ENCODE measurements at places on chromosomes 5 and 9.

DNA sequence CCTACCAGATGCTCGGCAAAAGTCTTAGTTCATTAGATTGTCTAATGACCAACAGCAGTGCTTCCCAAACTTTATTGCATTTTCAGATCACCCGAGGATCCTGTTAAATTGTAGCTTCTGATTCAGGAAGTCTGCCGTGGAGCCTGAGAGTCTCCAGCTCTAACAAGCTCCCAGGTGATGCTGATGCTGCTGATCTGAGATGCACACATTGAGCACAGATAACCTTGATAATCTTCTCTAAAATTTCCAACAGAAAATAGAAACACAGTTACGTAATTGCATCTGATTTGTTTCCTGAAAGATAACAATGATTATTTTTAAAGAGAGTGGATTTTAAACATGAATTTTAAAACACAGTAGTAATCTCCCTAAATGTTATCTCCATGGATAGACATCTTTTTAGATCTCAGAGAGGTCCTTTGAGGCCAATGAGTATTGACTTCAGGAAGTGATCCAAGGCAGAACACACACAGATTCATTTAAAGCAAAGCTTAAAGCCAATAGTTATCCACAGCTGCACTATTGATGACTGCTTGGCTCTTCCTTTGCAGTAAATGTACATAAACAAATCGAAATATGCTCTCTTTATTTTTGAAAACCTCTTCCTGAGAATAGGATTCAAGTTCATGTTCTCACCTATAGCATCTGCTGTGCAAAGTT is 122.8 kb upstream of the TNPO1 start:
- DNase-seq, result no peak

- DNase-seq, result no peak
These were observed 4.5 kb downstream of the DUSP1 start for GRCh38 chr5:172766287-172767108.

DNA sequence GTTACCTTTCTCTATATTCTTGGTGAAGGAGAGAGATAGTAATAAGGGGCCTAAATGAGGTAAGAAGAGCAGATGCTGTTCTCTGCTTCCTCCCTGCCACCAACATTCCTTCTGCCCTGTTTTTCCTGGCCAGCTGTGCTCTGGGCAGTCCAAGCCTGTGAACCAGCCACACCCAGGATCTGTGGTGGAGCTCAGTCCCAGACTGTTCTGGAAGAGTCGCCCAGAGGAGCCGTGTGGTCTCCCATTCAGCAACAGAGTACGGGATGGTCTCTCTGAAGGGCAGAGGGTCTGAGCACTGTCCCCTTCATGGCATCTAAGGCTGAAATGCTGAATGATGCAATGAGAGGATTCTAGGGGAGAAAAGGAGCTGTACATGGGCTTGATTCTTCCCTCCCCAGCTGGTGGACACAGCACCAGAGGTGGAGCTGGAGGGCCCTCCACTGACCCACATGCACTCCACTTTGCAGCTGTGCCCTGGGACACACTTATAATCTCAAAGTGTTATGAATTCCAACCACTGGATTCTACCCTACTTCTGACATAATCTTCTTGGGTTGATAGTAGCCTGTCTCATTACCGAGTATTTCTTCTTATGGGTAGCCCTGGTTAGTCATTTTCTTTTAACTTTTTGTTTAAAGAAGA is 70.8 kb upstream of the RPS23 start:
- no peak for DNase-seq

DNA sequence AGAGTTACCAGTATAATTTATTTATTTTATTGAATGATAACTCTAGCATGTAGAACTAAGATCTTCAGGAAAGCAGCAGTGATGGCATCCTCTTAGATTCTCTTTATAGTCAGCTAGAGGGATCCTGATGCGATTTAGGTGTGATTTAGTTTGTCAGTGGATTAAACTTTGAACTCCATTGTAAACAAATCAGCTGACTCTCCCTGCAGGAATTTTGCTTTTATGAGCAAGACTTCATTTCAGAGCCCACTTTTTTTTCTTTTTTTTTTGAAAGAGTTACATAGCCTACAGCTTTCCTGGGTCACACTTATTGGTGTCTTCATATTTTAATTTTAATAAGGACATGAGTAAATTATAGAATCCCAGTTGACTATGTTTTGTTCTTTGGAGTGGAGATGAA is 93.8 kb upstream of the SEMA6A start:
- DNase-seq, result no peak

GRCh38 chr5:35415309-35415708 is 185.0 kb upstream of the PRLR start:
- no peak for DNase-seq

DNA sequence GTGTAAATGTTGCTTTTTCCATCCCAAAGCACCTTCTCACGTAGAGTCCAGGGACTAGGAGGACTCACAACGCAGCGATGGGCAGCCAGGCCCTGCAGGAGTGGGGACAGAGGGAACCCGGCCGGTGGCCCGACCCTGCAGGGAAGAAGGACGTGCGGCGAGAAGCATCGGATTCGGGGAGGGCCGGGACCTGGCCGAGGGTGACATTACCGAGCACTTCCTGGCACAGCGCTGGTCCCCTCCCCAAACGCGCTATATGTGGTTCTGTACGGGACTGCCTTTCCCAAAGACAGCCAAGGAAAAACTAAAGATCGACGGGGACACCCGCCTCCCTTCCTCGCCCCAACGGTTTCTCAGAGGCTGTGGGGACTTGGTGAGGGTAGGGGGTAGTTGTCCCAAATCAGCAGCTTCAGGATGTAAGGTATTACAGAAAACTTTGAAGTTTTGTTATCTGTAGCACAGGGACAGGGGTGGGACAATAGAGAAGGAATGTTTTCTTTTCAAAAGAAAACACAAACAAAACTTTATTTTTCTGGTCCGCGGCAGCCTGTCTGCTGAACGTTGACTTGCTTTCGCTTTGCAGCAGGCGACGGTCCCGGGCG is 887 bp upstream of the MAP3K1 start:
- DNase-seq, result peak; percentile 43

DNA sequence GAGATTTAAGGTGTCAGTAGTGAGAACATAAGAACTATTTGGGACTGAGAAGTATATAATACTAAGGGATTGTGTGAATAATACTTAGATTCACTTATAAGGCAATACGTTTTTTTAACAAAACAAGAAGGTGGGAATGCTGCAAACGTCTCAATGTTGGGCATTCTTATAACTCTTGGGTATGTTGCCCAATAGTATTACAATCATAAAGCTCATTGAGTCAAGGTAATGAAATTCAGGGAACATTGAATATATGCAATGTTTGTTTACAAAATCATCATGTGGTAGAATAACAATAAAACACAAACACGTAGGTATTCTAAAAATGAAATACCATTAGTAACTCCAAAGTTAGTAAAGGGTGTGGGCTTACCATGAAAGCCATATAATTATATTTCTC is 400.7 kb downstream of the KIAA0825 start:
- DNase-seq, result no peak

GRCh38 chr9:114168281-114169028 is 13.1 kb downstream of the COL27A1 start:
- no peak for DNase-seq

GRCh38 chr5:120682851-120683250 is 218.8 kb downstream of the PRR16 start:
- no peak for DNase-seq

DNA sequence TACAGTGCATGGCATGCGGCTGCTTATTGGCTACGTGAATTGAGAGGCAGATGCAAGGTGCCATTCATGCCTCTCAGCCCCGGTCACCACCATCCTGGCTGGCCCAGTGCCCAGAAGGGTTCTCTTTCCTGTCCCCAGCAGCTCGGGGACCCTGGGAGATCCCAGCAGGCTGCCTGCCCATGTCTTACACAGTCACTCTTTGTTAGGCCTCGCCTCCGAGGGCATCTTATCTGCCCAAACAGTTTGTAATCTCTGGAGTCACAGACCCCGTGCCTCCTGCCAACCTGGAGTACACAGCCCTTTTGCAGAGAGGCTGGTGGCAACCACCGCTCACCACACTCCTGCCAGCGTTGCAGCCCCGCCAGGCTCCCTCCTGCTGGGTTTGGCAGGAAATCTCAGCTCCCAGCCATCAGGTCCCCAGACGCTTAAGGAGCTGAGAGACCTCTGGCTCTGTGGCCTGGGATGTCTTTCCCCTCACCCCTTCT is 7.0 kb upstream of the AK1 start:
- no peak for DNase-seq

- peak; percentile 52 for DNase-seq
These were observed 20.4 kb downstream of the ANKS6 start for GRCh38 chr9:98775831-98776441.

GRCh38 chr5:169083394-169084018 is 217.4 kb downstream of the SLIT3 start:
- DNase-seq, result no peak

DNA sequence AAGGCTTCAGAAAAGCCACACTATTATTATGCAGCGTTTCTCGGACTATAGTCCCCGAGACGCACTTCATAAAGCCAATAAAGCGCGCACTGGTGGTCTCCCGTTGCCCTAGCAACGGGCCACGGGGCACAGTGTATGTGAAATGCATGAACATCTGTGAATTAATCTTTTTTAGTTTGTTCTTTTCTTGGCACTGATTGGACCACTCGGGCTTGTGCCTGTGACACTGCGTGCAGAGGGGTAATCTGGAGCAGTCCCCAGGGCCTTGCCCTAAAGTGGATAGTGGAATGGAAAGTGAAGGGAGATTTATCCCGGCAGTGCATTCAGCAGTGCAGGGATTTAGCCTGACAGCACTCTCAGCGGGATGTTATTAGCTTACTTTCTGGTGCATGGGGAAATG is 92.1 kb downstream of the TLE4 start:
- DNase-seq, result no peak

- no peak for DNase-seq
These were observed 12.8 kb downstream of the RALGPS1 start for GRCh38 chr9:126927419-126927818.

DNA sequence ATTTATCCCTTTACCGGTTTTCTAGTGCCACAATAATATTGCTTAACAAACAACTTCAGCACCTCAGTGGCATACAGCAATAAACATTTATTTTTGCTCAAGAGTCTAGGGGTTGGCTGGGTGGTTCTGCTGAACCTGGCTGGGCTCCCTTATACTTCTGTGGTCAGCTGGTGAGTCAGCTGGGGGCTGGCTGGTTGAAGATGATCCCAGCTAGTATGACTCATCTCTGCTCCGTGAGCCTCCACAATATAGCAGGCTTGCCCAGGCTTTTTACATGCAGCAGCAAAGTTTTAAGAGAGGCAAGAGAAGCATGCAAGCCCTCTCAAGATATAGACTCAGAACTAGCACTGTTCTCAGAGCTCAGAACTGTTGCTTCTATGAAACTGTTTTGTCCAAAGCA is 523.5 kb upstream of the CLINT1 start:
- DNase-seq, result peak; percentile 53

- no peak for DNase-seq
These were observed 340.3 kb upstream of the WWC1 start for GRCh38 chr5:167951116-167951515.

DNA sequence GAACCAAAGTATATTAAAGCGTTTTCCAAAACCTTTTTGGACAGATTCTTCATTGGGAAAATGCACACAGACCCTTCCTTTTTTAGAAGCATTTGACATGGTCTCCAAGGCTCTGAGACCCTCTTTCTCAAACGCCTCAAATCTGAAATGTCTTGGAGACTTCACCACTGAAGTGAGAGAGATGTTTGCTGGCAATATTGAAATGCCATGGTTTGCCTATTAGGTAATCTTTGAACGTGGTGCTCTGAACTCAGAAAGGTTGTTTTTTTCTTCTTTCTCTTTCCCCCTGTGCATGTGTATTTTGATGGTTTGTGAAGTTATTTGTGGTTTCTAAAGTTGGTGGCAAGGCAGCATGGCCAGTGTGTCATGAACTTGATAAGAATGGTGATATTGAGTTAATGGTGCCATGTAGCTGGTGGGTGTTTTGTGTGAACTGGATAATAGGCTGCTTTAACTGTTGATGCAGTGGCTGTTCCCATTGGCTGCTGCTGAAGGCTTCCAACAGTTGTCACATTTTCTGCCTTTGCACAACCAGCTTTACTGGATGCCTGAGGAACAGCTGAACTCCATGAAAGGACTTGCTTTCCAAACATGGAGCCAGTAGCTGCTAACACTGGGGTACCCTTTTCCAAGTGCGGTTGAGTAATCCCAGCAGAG is 1.7 kb downstream of the PALM2AKAP2 start:
- DNase-seq, result no peak

DNA sequence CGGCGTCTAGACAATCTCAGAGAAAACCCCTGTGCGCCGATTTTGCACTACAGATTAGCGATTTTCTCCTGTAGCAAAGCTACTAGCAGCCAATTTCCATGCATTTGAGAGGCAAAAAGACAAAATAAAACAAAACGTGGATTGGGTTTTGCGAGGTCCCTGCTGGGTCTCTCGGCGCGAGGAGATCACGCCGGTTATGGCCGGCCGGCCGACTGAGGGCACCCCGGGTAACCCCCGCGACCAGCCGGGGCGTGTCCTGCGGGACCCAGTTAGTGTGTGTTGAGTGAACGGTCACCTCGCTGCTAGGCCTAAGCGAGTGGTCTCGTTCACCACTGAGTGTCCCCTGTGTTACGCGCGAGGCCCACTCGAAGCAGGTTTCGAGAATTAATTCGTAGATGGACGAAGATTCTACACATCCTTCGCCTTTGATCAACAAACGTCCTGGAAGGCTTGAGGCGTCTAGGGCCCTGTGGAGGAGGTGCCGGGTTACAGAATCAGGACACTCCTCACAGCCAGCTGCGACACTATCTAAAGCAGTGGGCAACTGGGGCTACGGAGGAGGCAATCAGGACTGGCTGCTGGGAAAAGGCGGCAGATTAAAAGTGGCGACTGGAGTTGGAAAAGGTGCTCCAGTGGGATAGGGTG is 764 bp upstream of the VDAC1 start:
- DNase-seq, result no peak

DNA sequence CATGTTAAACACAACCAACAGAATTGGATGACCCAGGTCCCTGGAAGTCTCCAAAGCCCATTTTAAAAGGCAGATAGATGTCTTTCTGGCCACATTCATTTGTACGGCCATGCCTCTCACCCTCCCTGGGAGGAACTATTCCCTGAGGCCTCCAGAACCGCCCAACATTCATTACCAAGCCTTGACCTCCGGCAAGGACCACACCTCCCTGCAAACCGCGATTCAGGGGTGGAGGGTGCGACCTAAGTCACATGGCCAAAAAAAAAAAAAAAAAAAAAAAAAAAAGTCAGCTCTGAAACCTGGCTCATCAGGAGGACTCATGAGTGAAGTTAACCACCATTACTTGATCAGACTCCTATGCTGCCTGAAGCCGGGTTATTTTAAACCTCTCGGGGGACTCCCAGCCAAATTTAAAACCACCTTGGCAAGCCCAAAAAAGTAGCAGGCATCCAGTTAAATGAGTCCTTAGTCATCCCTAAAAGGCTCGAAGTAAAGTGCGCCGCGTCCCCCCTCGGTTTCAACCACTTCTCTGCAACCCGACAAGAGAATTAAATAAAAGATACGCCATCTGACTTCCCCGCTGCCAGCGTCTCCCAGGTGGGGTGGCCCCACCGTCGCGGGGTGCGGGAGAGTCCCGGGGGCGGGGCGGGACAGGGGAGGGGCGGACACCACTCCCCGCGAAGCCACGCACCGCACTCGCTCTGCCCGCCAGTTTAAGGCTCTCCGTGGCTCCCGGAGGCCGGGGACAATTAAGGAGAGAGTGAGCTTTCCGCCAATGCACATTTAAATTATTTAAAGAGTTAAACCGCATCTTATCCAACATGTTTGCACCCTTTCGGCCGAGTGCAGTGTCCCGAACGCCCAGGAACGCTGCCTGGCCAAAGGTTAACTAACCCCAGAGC is 2.3 kb downstream of the KLF9 start:
- DNase-seq, result peak; percentile 78

Measured in stimulated activated CD8-positive, alpha-beta memory T cell treated with anti-CD3 and anti-CD28 coated beads, Interleukin-4, amount 100 ng/mL, for 48 hours (primary cell).